Activated gamma-delta T cell (primary cell): ENCODE measurements at places on chromosomes 5 and 9.

DNA sequence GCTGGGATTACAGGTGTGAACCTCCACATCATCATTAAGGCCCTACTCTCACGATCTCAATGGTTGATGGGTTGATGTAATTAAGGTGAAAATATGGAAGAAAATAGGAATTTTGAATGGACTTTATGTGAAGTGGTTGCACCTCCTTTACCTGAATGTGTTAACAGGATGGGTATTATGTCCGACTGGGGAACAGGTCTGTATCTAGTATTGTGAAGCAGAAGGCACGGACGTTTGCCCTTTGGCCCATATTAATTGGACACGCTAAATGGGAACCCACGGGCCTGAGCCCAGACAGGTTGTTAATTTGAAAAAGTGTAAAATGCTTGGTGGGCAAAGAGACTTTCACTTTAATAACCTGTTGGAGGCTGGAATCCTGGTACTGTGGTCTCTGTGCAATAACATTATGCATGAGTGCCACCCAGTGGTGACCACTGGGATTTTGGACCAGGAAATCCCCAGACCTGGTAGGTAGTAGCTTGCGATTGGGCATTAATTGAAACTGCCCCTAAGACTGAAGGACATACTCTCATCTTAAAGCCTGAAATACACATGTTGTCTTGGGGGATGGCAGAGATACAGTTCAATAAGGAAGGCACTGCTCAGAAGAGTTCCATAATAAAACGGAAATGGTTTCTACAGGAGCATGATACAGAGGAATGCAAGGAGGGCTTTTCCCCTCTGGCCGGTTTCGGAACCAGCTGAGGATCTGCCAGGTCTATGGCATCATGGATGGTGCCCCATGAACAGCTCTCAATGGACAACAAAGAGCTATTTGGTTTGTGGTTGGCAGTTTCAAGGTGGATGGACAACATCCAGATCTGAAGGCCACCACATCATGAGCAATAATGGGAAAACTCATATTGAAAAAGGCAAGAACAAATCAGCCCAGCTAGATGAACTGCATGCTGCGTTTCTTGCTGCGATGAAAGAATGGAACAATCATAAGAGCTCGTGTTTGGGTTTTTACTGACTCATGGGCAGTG, 26.2 kb upstream of the BICD2 start:
- no peak for DNase-seq

DNA sequence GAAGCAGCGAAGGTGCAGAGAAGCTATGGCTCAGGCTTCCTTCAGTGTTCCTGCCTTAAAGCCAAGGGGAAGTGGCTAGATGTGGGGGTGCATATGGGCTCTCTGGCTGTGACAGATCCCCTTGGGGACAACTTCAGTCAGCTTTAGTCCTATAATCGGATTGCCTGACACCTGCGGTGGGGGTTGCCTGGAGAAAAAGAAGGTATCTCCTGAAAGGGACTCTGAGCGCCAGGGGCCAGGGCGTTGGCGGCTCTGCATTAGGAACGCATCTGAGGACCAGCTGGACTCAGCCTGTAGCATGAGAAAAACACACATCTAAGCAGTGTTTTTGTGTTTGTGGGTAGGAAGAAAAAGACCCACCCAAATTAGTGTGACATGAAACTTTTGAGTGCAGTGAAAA, 84.3 kb upstream of the OTULINL start:
- DNase-seq = no peak

DNA sequence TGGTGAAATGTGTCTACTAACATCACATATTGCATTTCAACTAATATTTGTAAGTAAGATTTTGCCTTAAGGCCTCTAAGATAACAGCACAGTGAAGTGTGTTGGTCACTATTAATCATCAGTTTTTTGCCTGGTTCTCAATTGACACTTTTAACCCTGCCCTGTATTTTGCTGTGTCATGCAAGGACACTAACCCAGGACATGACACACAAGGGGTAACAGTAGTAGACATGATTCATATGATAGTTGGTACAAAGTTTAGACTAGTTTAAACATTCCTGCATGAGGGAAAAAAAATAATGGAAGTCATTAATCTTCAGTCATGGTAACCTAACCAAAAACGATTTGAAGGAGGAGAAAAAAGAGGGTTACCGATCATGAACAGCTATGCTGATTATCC, 207.0 kb downstream of the DEPDC1B start:
- no peak for DNase-seq

DNA sequence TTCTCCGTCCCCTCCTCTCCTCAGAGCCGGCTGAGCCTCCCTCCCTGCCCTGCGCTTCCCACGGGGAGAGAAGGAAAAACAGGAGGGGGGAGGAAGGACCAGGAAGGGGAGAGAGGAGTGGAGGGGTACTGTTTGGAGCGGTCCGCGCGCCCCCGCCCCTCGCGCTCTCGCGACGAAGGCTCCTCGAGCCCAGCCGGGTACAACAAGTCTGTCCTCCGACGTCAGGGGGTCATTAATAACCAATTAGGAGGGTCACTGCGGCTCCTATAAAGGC, 480 bp upstream of the PRDM12 start:
- DNase-seq = no peak

- DNase-seq = no peak
These were observed 517.5 kb downstream of the AGTPBP1 start for GRCh38 chr9:85224301-85224700.

- no peak for DNase-seq
These were observed 109.7 kb upstream of the LHFPL2 start for GRCh38 chr5:78758169-78758839.

GRCh38 chr9:7403839-7404487, 395.6 kb downstream of the DMAC1 start:
- no peak for DNase-seq

GRCh38 chr9:20023961-20024571, 235.2 kb upstream of the SLC24A2 start:
- DNase-seq = no peak

- no peak for DNase-seq
These were observed 15.0 kb downstream of the SLC6A3 start for GRCh38 chr5:1430121-1430795.

GRCh38 chr5:22910523-22910922, 57.4 kb upstream of the CDH12 start:
- DNase-seq = no peak

GRCh38 chr5:157143127-157143971, 684 bp upstream of the MED7 start:
- DNase-seq = no peak

DNA sequence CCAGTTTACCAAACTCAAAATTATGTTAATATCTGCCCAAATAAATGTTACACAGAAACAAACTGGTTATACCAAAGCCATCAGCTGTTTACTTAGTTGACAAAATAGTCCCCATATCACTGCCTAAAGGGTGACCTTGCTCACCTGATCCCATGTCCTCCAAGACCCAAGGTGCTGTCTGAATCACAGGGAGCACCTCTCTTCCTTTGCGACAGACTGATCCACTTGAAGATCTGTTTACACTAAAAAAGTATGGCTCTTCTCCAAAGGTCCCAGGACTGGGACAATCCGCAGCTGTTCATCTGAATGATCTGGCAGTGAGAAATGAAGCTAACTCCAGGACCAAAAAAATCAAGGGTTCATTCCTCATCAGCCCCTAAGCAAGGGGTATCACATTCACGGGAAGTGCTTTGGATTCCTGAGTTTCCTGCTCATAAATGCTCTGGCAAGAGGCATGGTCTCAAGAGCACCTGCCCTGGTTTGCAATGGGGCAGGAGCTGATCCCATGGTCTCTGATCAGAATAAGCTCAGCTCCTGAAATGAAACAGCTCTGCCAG, 5.0 kb downstream of the PRUNE2 start:
- DNase-seq = no peak

- DNase-seq = no peak
These were observed 122.8 kb downstream of the STARD4 start for GRCh38 chr5:111389390-111390082.

DNA sequence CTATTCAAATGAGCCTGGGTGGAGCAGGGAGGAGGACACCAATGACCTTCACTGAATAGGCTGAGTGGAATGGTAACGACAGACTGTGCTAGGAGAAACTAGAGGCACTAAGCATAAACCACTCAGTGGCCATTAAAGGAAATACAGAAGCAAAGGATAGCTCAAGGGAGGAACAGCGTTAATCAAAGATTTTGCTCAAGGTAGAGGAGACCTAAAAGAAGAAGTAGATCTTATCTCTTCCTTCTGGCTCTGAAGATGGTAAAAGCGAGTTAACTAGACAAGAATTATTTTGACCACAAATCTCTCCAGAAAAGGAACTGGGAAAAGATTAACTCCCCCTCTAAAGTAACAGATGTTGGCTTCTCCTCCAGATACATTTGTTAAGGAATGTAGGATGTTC, 299.6 kb downstream of the EPB41L4A start:
- DNase-seq = no peak

DNA sequence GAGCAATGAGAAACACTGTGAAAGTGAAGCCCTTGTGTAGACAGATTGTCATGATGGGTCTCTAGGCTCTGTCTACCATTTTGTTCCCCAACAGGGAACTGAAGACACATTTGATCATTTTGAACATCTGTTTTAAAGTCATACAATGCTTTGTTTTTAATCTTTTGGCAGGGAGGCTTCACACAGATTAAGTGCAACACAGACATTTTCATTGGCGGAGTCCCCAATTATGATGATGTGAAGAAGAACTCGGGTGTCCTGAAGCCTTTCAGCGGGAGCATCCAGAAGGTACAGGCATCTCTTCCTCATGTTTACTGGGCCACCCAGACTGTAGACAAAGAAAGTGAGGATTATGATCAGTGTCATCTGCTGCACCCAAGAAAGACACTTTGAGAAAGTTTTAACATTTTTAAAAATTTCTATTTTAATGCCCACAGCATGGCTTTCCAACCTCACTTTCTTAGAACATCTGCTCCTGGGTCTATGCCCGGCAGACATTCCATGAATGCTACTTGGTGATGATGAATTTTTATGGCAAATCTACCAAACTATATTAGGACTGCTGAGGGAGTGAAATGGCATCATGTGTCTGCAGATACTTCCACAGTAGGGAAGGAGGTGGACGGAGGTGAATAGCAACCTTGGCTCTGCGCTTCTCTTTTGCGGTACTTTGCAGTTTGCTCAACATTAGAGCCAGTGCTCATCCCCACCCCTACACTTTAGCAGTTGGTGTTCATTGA, 121.3 kb downstream of the LIFR start:
- DNase-seq = no peak

DNA sequence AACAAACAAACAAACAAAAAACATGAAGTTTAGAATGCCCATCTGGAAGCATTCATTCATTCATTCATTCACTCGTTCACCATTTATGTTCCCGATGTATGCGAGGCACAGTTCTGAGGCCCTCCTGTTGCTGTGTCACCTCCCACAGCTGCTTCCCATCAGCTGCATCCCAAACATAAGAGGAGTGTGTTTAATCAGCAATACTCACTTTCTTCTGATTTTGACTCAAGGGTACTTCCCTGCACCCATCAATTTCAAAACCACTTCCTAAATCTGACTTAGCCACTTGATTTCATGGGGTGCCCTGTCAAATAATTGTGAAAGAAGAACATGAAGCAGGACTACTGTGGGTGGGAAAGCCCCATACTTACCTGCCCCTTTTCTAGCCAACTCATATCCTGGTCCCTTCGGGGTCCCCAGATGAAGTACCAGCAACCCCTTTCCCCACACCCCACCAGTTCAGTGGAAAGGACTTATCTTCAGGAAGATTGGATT, 128.0 kb upstream of the IL12B start:
- no peak for DNase-seq

DNA sequence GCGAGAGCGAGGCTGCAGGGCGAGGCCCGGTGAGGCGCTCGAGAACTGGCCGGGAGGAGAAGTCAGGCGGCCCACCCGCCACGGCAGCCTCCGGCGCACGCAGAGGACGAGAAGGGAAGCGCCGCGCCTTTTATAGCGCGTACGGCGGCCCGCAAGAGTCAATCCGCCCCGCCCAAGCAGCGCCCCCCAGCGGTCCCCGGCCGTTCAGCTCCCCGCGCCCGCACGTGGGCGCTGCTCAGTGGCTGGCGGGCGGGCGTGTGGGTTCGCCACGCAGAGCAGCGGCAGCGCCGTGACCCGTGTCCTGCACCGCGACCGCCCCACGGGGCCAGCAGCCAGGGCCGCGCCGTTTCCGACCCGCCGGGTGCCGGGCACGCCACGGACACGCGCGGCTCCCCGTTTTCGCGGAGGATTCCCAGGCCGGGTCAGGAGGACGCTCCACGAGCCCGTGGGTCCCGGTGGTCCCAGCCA, 14.6 kb downstream of the LCN10 start:
- peak; percentile 85 for DNase-seq

- DNase-seq = no peak
These were observed 16.8 kb upstream of the ANGPTL2 start for GRCh38 chr9:127139071-127139731.

- DNase-seq = no peak
These were observed 3.5 kb upstream of the SPTAN1 start for GRCh38 chr9:128548876-128549275.

DNA sequence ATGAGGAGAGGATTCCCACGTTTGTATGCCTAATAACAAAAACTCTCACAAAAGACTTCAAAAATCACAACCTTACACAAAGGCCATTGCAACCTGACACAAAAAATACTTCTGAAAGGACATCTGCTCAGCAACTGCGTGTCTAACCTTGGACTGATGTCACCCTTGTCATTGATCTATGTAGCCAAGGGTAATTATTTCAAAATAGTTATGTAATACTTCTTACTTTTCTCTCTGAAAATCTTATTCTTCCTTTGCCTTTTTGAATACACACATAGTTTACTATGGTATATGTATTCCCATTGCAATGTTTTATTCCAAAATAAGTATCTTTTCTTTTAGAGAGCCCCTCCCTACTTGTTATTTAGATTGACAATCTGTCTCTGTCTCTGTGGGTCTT, 355.3 kb downstream of the MSX2 start:
- DNase-seq = no peak

GRCh38 chr5:96148376-96148775, 186.7 kb upstream of the ELL2 start:
- no peak for DNase-seq

- DNase-seq = no peak
These were observed 665.0 kb upstream of the RGMB start for GRCh38 chr5:98108497-98108896.

DNA sequence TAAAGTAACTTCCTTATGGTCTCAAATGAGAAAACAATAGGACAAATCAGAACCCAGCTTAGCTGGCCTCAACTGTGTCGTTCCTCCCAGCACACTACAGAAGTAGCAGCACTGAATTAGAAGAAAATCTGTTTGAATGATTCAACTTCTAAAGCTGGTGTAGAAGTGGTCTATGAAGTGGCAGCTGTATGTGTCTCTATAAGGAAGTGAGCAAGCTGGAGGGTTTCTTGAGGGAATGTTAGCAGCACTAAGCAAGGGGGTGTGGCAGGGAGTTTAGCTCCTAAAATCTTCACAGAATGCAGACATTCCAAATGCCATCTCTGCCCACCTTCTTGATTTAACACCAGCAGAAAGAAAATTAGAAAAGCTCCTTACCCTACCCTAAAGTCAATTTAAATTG, 4.1 kb downstream of the KLF9 start:
- no peak for DNase-seq

DNA sequence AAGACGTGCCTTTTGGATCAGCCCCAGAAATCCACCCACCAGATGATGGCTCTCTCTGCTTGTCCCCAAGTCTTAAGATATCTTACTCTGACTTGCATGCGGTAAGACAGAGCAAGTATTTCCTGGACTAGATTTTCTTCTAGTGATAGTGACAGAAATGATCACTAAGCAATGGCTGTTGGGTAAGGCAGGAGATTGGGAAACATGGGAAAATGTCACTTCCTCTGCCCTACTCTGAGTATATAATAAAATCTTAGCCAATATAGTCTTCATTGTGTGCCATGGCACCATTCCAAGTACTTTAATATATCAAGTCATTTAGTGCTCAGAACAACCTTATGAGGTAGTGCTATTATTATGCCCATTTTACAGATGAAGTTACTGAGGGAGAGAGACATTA, 31.0 kb upstream of the GNA14 start:
- no peak for DNase-seq
